Choroid plexus epithelial cell (primary cell): ENCODE measurements at places on chromosomes 13 and 19.
A peak's percentile ranks its signal among the peaks of the same experiment; 100 is the strongest.

GRCh38 chr19:46125447-46125846 is 959 bp upstream of the IGFL3 start:
- no peak for DNase-seq

DNA sequence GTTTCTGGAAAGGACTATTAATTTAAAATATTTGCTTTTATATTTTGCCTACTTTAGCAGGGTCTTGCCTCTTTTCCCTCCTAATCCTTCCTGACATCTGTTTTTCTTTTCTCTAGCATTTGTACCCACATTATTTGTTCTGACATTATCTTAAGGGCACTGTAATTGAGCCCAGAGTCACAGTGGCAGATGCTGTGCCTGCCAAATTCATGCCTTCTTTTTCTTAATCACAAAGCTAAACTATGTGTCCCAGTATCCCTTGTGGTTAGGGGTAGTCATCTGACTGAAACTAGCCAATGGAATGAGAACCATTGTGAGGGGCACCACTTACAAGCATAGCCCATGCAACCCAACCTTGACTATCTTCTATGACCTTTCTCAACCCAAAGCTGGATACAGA is 562.9 kb downstream of the MYO16 start:
- DNase-seq, result no peak

GRCh38 chr13:104526561-104526960 is 1460.3 kb upstream of the SLC10A2 start:
- DNase-seq, result no peak

GRCh38 chr13:37679043-37679442 is 80.5 kb upstream of the POSTN start:
- peak; percentile 26 for DNase-seq

DNA sequence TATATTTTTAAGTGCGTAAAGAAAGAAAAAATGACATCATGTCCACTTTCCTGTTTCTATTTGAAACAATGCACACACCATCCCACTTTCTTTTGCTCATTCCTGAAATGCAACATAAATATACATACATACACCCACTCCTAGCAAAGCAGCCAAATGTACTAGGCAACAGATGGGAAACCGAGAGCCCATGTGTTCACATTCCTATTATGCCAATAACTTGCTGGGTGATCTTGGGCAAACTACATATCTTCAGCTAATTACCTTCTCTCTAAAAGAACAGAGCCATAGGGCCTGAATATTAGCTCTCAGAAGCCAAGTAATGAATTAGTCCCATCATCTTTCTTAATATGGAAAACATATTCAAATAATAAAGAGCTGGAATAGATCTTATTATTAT is 610.6 kb upstream of the ATXN8OS start:
- no peak for DNase-seq

- peak; percentile 7 for DNase-seq
Observed at GRCh38 chr19:40954573-40954972, 36.5 kb upstream of the CYP2B6 start.

DNA sequence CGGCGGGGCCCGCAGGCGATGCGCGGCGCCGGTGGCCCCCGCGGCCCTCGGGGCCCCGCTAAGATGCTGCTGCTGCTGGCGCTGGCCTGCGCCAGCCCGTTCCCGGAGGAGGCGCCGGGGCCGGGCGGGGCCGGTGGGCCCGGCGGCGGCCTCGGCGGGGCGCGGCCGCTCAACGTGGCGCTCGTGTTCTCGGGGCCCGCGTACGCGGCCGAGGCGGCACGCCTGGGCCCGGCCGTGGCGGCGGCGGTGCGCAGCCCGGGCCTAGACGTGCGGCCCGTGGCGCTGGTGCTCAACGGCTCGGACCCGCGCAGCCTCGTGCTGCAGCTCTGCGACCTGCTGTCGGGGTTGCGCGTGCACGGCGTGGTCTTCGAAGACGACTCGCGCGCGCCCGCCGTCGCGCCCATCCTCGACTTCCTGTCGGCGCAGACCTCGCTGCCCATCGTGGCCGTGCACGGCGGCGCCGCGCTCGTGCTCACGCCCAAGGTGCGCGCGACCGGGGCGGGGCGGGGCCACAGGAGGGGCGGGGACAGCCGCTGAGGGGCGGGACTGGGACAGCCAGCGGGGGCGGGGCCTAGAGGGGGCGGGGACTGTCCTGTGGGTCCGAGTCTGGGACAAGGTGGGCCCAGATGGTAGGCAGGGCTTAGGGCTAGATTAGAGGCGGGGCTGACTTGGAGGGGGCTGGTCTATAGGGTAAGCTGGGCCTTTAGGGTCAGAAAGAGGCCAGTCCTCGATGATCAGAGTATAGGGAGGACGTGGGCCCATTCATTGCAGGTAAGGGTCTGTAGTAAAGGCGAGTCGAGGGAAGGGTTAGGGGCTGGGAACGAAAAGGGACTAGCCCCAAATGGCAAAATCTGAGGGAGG is 5.1 kb downstream of the GRIN2D start:
- DNase-seq, result peak; percentile 94
